GM04503 (cell line): ENCODE measurements at places on chromosomes 6 and 20.

DNA sequence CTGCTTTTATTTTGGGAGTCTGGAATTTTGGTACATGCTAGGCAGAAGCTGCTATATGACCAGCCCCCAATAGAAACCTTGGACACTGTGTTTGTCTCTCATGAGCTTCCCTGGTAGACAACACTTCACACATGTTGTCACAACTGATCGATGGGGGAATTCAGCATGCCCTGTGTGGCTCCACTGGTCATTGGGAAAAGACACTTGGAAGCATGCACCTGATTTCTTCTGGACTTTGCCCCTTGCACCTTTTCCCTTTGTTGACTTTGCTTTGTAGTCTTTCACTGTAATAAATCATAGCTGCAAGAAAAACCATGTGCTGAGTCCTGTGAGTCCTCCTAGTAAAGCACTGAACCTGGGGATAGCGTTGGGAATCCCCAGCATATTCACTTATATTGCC, 7.9 kb upstream of the WFDC10A start:
- no peak for DNase-seq

DNA sequence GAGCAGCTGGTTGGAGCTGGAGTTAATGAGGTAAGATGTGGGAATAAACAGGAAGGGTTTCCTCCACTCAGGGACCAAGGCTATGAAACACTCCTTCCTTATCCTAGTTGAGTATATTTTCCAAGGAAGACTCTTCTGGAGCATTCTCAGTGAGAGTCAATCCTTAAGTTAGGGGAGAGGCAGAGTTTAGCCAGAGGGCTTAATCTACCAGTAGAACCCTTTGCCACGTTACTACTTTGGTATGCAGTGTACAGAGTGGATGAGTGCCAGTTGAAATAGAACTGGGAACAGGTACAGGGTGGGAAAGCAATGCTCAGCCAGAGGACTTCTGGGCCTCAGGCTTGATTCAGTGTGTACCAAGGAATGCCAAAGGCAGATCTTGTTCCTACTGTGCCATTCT, 114.3 kb downstream of the UBE3D start:
- no peak for DNase-seq

GRCh38 chr20:4813863-4814695, 92.4 kb downstream of the PRND start:
- DNase-seq, result no peak

DNA sequence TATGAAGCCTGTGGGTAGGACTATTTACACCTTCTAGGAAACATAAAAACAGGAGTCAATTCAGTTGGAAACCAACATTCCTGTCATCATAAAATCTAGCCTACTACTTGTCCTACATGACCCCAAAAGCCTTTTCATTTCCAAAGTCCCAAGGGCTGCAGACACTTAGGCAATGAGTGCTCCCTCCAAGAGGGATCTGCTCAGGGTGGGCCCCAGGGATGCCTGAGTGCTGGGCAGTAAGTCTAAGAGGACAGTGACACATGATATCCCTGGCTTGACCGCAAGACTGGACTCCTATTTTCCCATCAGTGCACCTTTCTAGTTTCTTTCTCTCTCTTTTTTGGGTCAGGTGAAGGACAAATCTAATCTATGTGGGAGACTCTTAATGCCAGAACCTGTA, 1101.3 kb downstream of the GRIK2 start:
- no peak for DNase-seq

DNA sequence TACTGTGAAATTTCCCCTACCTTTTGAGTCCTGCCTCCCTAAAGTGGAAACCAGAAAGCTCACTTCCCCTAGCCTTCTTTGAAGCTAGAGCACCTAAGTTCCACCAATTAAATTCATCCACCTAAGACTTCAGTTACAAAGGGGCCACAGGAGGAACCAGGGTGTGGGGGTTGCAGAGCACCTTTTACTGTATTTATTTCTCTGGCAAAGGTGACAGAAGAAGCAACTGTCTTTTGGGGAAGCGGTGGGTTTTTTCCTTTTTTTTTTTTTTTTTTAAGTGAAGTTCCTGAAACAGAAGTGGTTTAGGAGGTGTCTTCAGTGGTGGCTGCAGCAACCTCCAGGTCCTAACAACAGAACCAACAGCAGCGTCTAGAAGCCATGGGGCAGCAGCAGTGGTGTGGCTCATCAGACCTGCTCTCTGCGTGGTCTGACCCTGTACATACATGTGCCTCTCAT, 13.1 kb downstream of the PSMB9 start:
- no peak for DNase-seq

DNA sequence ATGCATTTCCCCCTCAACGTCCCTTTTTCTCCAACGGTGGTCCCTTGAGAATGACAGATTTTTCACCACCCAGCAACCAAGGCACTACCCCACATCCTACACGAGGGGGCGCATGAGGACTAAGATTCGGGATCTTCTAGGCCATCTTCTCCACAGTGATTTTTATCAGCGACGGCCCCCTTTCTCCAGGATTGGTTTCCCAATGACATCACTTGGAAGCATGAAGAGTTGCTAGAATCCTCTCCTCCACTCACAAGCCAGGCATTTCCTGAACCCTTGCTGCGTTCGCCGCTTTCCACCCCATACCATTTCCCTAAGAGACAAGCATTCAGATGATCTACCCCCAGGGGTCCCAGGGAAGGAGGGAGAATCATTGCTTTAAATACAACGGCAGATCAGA, 252.0 kb downstream of the HIVEP2 start:
- DNase-seq, result peak; percentile 51

GRCh38 chr20:9137001-9137400, 68.1 kb downstream of the PLCB4 start:
- no peak for DNase-seq

GRCh38 chr6:44211284-44211683, 5.4 kb upstream of the MYMX start:
- DNase-seq, result no peak

- no peak for DNase-seq
These were observed 193.1 kb upstream of the SHLD1 start for GRCh38 chr20:5557123-5557522.

- no peak for DNase-seq
These were observed 132.8 kb downstream of the TAF4 start for GRCh38 chr20:61932711-61933480.

DNA sequence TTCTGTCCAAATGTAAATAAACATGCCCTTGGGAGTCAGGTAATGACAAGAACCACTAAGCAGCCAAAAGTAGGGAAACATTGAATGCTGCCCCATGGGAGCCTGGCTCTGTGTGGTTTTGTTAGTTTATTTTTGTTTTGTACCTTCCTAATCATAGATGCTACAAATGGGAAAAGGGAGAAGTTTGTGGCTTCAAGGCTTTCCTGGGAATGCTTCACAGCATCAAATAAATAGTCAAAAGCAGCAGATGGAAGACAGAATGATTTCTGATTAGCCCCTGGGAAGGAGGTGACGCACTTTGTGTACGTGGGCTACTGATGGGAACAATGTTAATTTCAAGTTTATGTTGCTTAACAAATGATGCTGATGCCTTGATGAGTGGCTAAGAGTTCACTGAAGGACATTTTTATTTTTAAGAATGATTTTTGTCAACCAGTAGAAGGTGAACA, 532.7 kb downstream of the BCKDHB start:
- DNase-seq, result no peak

DNA sequence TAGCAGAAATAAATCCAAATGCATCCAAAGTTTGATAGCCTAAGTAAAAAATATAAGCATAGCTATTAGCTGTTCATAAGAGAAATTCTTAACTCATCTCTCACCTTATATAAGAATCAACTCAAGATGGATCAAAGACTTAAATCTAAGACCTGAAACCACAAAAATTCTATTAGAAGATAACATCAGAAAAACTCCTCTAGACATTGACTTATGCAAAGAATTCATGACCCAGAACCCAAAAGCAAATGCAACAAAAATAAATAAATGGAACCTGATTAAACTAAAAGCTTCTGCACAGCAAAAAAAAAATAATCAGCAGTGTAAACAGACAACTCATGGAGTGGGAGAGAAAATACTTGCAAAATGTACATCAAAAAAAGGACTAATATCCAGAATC, 184.3 kb downstream of the TFAP2A start:
- no peak for DNase-seq

GRCh38 chr6:134322216-134322615, 4.3 kb upstream of the SGK1 start:
- no peak for DNase-seq

DNA sequence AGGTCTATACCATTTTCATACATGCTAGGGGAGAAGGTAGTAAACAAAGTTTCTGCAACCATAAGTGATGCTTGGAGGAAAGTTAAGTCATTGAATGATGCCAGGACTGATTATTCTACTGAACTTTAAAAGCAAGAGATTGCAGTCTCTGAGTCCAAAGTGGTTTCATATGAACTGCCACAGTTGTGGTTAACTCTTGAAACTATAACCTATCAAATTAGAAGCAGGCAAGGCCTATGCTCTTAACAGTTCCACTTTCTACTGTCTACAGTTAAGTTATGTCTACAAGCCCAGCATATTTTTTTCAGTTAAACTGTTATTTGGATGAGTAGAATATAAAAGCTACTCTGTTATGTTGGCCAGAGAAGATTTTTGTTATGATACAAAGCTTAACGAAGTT, 326.5 kb upstream of the RUNX2 start:
- DNase-seq, result no peak

DNA sequence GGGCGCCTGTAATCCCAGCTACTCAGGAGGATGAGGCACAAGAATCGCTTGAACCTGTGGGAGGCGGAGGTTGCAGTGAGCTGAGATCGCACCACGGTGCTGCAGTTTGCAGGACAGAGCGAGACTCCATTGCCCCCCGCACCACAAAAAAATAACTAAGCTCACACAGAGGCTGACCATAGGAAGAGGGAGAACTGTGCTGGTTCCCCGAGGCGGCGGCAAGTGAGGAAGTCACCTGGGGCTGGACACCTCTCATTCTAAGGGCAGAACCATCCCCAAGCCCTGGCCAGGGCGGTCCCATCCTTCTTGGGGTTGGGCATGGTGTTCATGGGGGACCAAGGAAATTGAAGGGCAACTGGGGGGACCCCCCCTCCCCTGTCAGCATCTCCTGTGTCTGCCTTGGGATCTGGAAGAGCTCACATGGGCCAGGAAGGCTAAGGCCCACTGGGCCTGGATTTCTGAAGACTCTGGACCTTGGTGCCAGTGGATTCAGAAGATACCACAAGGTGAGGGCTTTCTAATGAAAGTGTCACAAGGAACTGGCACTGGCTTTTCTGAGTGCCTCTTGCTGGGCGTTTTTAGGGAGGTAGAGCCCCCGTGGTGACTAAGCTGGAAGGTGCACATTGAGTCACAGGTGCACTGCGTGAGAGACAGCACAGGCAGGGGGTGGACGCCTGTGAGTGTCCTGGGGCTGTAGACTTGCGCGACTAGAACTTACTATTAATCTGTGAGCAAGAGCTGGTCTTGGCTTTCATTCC, 11.5 kb downstream of the IRF4 start:
- no peak for DNase-seq

DNA sequence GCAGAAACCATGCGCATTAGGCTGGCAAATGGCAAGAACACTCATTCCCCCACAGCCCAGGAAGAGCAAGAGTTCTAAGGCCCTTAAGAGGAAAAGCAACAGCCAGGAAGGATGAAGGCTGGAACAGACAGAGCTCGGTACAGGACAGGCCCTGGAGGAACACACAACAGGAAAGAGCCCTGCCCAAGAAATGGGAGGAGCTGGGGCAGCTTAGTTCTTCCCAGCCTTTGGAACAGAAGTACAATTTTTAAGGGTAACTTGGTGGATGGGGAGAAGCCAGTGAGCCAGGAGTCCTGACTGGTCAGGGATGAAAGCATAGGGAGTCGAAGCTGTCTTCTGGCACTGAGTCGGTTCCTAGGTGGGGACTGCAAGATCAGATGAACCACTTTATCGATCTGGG, 32.4 kb downstream of the OR2B2 start:
- DNase-seq, result no peak

DNA sequence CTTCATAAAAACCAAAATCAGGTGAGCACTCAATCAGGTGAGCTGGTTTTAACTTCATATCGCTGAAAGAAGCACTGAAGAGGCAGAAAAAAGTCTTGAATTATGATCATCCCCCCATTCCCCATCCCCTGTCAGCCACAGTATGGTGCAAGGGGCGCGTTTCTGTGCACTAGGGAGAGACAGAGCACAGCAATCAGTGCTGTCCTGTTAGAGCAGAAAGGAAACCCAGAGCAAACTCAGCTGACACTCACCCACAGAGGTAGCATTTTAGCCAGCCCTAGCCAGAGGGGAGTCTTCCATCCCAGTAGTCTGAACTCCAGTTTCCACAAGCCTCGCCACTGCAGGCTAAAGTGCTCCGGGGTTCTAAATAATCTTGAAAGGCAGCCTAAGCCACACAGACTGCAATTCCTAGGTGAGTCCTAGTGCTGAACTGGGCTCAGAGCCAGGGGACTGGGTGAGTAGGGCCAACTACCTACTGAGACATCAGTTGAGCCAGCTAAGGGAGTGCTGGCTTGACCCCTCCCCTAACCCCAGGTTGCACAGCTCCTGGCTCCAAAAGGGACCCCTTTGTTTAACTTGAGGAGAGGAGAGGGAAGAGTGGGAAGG, 1352.6 kb upstream of the GJE1 start:
- no peak for DNase-seq

- DNase-seq, result no peak
These were observed 80.7 kb downstream of the C6orf52 start for GRCh38 chr6:10613723-10614122.

DNA sequence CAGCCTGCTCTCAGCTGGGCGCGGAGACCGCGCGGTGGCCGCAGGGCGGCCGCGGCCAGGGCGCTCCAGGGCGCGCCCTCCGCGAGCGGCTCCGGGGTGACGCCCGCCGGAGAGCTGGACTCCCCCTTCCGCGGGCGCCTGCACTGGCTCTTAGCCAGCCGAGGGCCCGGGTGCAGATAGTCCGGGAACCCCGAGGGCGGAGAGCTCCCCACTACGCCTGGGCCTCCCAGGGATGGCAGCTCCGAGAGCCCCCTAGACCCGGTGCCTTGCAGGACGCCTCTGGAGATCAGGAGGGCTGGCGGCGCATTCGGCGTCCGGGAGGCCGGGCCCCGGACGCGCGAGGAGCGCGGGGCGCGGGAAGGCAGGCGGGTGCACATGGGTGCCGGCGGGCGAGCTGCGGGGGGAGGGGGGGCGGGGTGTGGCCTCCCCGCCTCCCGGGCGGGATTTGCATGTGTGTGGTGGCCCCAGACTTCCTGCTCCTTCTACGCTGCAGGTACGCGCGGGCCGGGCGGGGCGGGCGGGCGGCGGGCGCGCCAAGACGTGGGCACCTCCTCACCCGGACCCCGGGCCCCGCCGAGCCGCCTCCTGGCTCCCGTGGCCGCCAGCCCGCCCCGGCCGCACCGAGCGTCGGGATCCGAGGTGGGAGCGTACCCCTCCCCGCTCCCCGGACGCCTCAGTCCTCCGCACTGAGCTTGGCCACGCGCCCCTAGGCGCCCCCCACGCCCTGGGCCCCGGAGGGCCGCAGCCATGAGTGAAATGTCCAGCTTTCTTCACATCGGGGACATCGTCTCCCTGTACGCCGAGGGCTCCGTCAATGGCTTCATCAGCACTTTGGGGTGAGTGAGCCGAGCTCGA, at the start of gene ITPR3:
Gene ITPR3 (plus strand): TSS at position 467 of the 855 bp plus-strand sequence. CDS start 281 bp downstream, at position 748.
- no peak for DNase-seq

GRCh38 chr20:31949877-31950646, 1.8 kb downstream of the PDRG1 start:
- DNase-seq, result no peak
